ENCODE measurements at places on chromosomes 5 and 9.

DNA sequence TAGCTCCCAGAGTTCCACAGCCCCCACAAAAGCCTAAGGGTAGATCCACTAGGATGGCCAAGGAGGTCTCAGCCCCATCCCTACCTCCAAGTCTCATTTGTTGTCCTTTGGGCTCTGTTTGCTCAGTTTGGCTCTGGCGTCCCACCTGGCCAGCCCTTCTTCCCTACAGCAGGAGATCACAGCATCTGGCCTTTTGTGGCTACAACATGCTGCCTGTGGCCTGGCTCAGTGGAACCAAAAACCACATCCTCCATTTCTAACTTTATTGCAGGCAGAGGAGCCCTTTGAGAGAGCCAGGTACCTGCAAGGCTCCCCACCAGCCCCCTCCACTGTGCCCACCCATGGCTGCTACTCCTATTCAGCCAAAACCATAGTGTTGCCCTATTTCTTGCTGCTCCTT, 11.4 kb downstream of the JADE2 start:
- DNase-seq: no peak

DNA sequence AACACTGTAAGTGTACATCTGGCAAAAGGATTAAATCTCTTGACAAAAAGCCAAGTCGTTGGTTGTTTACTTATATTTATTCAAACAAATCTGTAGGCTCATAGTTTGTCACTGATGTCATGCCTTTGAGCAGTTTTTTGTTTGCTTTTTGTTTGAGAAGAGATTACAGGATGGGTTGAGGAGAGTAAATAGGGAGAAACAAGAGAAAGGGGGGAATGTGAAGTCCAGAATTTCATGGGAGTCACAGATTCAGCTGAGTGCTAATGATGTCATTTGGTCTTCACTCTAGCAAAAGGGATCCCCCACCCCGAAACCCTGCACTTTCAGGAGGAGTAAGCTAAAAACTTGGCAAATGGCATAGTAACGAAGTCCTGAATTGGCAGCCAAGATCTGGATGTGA, 337.4 kb downstream of the GLIS3 start:
- peak; percentile 83 for DNase-seq

GRCh38 chr5:57209316-57210040, 35.6 kb downstream of the GPBP1 start:
- no peak for DNase-seq

- DNase-seq: no peak
These were observed 412 bp downstream of the FGF18 start for GRCh38 chr5:171419688-171420430.

DNA sequence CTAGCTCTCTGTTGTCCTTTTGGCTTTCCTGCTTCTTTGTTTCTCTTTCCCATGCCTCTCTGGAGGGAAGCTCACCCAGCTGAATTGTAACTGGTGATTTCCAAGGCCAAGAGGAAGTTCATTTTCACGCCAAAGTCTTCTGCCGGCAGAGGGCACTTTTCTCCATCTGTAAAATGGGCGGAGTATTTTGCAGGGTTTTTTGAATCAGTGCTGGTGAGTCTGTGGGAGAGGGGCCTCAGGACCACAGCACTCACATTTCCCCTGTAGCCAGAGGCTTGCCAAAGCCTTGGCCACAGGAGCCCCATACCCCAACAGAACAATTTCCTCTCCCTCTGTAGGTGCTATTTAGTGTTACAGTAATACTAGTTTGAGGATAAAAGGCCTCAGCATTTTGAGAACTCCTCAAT, 42.3 kb upstream of the MATR3 start:
- DNase-seq: no peak

DNA sequence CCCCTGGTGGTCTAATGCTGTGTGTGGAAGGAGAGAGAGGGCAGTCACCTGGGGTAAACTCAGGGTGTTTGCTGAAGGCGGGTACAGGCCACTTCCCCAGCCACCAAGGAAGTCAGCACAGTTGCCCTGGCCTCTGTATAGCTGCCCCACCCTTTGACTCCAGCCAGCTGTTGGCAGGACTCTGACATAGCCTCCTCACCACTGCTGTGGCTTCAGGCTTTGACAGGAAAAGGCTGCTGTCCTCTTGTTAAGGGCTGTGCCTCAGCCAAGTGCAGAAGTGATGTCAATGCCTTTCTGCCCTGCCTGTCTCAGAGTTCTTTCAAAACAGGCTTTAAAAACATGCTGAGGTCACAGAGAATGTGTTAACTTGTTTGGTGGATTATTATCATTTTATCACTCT, 487.2 kb upstream of the KLF4 start:
- no peak for DNase-seq

GRCh38 chr5:61055434-61056006, 106.7 kb downstream of the SMIM15 start:
- no peak for DNase-seq

- DNase-seq: no peak
These were observed 139.8 kb downstream of the ESM1 start for GRCh38 chr5:54845567-54845941.

- DNase-seq: peak; percentile 48
These were observed 258.5 kb upstream of the ADRA1B start for GRCh38 chr5:159657771-159658170.

DNA sequence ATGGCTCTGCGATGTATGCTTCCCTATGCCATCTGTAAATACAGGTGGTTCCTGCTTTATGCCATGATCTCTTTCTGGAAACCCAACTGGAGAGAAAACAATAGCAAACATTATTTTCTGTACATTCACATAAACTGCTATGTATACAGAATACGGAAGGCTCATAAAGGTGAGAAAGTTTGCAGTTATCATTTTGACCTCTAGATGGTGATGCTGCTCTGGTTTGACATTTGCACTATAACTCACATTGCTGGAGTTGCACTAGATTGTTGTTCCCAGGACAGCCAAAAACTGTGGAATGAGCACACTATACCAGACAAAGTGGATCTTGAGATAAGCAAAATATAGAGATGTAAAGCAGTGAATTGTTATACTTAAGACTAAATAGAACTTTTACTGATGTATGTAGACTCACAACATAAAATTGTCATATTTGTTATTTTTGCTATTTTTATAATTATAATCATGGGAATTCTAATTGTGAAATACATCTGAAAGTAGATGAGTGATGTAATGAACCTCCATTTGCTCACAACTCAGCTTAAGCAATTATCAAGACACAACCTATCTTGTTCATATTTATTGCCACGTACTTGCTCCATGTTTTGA, 246.5 kb downstream of the PTPRD start:
- DNase-seq: peak; percentile 69

GRCh38 chr5:102279711-102280110, 16.4 kb downstream of the SLCO4C1 start:
- DNase-seq: no peak

- DNase-seq: no peak
These were observed 109.4 kb downstream of the CARTPT start for GRCh38 chr5:71828291-71829040.

GRCh38 chr5:31815376-31815775, 176.4 kb downstream of the PDZD2 start:
- no peak for DNase-seq

- no peak for DNase-seq
These were observed 33.3 kb downstream of the CEP72 start for GRCh38 chr5:645421-645820.

- DNase-seq: no peak
These were observed 25.4 kb downstream of the DMRT3 start for GRCh38 chr9:1001838-1002237.

GRCh38 chr5:116402235-116402634, 172.4 kb downstream of the SEMA6A start:
- DNase-seq: no peak

- no peak for DNase-seq
These were observed 21.0 kb upstream of the POMT1 start for GRCh38 chr9:131481441-131482342.

GRCh38 chr5:159178978-159179377, 30.4 kb downstream of the RNF145 start:
- DNase-seq: no peak

GRCh38 chr5:179268966-179269693, 76.1 kb downstream of the ADAMTS2 start:
- no peak for DNase-seq

- DNase-seq: no peak
These were observed 439.0 kb downstream of the ENC1 start for GRCh38 chr5:74201334-74202081.

- no peak for DNase-seq
These were observed 6.8 kb upstream of the TRIM41 start for GRCh38 chr5:181215997-181216989.
